ENCODE measurements at places on chromosomes 4 and X.

DNA sequence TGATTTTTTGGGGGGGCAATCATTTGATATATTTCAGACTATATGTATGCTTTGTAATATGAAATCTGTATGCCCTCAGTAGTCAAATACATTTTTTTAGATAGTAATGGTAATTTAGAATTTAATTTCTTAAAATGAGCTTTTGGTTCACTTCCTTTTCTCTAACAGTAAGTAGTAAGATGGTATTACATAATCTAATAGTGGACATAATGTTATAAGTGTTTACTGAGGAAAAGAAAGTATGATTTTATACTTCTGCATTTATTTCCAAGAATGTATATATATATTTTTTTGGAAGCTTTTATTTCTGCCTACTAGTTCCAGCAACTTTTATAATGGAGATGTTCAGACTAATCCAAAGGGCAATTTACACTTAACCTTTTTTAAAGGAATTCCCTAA, 1450.7 kb upstream of the TENM3 start:
- no peaks in the 10 kb centered on the region for H3K4me1 ChIP-seq
- no peaks in the 10 kb centered on the region for H3K36me3 ChIP-seq
- H3K4me3 ChIP-seq: no peak overlapping the region
- no peak for DNase-seq
- no peak overlapping the region for H3K27ac ChIP-seq
- H3K27me3 ChIP-seq: no peaks in the 10 kb centered on the region

- H3K4me3 ChIP-seq: no peak overlapping the region
- H3K27ac ChIP-seq: no peak overlapping the region
- H3K36me3 ChIP-seq: no peaks in the 10 kb centered on the region
- DNase-seq: no peak
- H3K27me3 ChIP-seq: no peaks in the 10 kb centered on the region
Observed at GRCh38 chrX:65582450-65583082, 48.0 kb upstream of the LAS1L start.

DNA sequence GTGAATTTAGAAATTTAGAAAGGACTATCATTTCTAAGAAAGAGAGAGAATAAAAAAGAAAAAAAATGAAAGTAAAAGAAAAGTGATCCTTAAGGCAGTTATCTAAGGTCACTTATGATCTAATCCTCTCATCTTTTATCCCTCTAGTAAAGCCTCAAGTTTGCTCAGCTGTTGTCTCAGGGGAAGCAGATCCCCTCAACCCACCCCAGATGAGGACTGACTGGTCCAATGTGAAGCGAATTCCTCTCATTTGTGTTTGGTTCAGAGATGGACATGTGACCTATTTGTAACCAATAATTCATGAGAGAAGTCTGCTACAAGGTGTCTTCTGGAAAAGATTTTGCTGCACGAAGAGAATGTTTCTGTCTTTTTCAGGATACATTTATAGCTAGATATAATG, 1591.3 kb downstream of the ADGRL3 start:
- DNase-seq: no peak
- no peak overlapping the region for H3K4me3 ChIP-seq
- H3K27ac ChIP-seq: no peak overlapping the region
- H3K27me3 ChIP-seq: no peaks in the 10 kb centered on the region
- H3K4me1 ChIP-seq: no peaks in the 10 kb centered on the region
- no peaks in the 10 kb centered on the region for H3K36me3 ChIP-seq

DNA sequence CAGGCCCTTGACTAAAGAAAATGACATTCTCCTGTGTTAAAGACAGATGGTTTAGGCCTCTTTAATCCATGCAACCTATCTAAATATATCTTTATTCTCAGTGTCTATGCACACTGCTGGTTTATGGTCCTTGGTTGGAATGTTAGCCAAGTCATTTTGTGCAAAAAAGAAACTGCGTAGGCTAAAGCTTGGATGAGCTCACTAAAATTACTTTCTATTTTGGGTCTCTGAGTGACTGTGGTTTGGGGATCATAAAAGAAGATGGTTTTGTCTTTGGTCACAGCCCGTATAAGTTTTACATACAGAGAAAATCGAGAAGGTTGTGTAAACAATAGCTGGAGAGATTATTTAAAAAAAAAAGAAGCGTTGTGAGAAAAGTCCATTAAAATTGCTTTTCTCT, 443.6 kb downstream of the UBE2NL start:
- no peaks in the 10 kb centered on the region for H3K36me3 ChIP-seq
- no peaks in the 10 kb centered on the region for H3K27me3 ChIP-seq
- H3K27ac ChIP-seq: no peak overlapping the region
- H3K4me1 ChIP-seq: no peaks in the 10 kb centered on the region
- DNase-seq: no peak

- H3K4me3 ChIP-seq: no peak overlapping the region
- peaks cover 21% of the 10 kb centered on the region for H3K4me1 ChIP-seq
- H3K27me3 ChIP-seq: no peaks in the 10 kb centered on the region
Observed at GRCh38 chrX:119669424-119670037, 23.4 kb downstream of the SEPTIN6 start.

GRCh38 chr4:57612279-57612678, 502.1 kb upstream of the IGFBP7 start:
- no peak overlapping the region for H3K27ac ChIP-seq
- no peaks in the 10 kb centered on the region for H3K27me3 ChIP-seq
- H3K4me1 ChIP-seq: no peaks in the 10 kb centered on the region
- no peaks in the 10 kb centered on the region for H3K36me3 ChIP-seq

DNA sequence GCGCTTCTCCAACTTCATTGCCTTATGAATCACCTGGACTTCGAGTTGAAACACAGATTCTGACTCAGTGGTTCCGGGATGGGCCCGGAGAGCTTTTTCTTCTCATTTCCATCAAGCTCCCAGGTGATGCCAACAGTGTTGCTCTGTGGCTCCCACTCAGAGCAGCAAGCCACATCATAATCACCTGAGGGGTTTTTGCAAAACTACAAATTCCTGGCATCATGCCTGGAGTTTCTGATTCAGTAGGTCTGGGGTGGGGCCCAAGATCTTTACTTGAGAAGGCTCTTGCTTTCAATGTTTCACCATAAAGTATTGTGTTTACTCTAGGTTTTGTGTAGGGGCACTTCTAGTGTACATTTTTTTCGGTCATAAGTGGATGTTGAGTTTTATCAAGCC, 7.0 kb downstream of the MTM1 start:
- H3K27ac ChIP-seq: no peak overlapping the region
- H3K27me3 ChIP-seq: no peaks in the 10 kb centered on the region
- H3K4me1 ChIP-seq: peaks cover 3% of the 10 kb centered on the region

GRCh38 chr4:169615467-169616106, 3.2 kb upstream of the NEK1 start:
- H3K27me3 ChIP-seq: no peaks in the 10 kb centered on the region
- peaks cover 12% of the 10 kb centered on the region for H3K4me1 ChIP-seq
- no peak overlapping the region for H3K4me3 ChIP-seq
- H3K27ac ChIP-seq: no peak overlapping the region

GRCh38 chr4:158809611-158810486, 41.0 kb downstream of the FNIP2 start:
- DNase-seq: peak; percentile 26
- no peak overlapping the region for H3K27ac ChIP-seq
- H3K27me3 ChIP-seq: no peaks in the 10 kb centered on the region
- H3K36me3 ChIP-seq: no peaks in the 10 kb centered on the region
- H3K4me3 ChIP-seq: no peak overlapping the region

GRCh38 chr4:31175242-31175910, 455.2 kb downstream of the PCDH7 start:
- no peak overlapping the region for H3K4me3 ChIP-seq
- H3K27ac ChIP-seq: no peak overlapping the region
- H3K4me1 ChIP-seq: no peaks in the 10 kb centered on the region
- H3K36me3 ChIP-seq: no peaks in the 10 kb centered on the region

GRCh38 chr4:179182741-179183140, 1740.5 kb upstream of the AGA start:
- no peak for DNase-seq
- H3K4me1 ChIP-seq: no peaks in the 10 kb centered on the region
- no peaks in the 10 kb centered on the region for H3K27me3 ChIP-seq
- no peak overlapping the region for H3K4me3 ChIP-seq
- no peaks in the 10 kb centered on the region for H3K36me3 ChIP-seq

DNA sequence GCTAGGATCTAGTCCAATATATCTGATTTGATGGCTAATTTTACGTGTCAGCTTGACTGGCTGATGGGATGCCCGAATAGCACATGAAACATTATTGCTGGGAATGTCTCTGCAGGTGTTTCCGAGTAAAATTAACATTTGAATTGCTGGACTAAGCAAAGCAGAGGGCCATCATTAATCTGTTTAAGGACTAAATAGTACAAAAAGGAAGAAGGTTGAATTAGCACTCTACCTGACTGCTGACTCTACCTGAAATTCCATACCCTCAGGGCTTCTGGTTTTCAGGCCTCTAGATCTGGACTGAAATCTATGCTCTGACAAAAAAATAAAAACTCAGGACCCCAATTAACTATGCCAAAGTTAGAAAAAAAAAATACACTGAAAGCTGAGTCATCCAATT, 1021.9 kb downstream of the FAM133A start:
- no peaks in the 10 kb centered on the region for H3K4me1 ChIP-seq
- no peaks in the 10 kb centered on the region for H3K27me3 ChIP-seq
- H3K4me3 ChIP-seq: no peak overlapping the region
- no peaks in the 10 kb centered on the region for H3K36me3 ChIP-seq
- no peak for DNase-seq

Measured in testis (tissue), 5 donors.